ENCODE measurements at places on chromosomes 6 and 20.

DNA sequence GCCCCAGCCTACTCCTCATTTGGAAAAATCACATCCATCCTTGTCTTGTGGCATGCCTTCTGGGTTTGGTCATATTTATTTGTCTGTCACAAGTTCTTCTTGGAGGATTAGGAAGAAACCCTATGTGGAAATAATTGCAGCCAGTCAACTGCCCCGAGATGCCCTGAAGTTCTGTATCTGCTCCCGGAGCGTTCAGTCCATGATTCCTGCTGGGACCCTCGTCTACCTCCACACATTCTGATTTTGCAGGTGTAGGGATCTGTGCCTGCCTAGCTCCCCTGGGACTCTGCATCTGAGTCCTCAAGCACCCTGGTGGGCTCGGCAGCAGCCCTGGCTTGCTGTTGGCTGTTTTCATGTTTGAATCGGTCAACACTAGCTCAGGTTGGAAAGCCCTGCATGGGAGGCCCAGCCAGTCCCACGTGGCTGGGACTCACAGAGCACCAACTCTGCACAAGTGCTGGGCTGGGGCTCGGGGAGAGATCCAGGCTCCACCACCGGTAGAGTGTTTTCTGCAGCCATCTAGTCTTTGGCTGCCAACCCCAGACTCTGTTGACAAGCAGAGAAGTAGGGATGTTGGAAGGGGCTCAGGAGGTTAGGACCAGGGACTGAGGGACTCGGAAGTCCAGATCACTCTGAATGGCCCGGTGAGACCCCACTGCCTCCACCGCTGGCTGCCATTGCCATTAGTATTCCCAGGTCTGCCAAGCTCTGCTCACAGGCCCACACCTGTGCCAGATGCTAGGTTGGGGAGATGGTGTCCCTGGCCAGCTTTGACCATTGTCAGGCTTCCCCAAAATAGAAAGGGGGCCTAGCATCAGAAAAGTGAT, 183.5 kb upstream of the CST7 start:
- DNase-seq: no peak

GRCh38 chr6:152499931-152500330, 137.2 kb downstream of the SYNE1 start:
- no peak for DNase-seq

DNA sequence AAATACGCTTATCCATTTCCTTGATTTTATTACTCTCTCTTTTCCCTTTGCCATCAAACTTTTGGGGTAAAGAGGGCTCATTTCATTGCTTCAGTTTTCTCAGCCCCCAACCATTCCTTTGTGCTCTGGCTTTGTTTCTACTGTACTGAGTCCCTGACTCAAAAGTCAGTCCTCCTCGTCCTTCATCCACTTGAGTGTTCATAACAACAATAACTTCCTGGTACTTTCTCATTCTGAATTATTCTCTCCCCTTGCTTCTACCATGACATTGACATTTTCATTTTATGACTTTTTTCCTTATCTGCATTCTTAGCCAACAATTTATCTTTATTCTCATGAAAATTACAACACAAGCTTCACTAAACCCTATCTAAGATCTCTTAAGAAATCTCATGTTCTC, 911 bp downstream of the ENPP3 start:
- no peak for DNase-seq

DNA sequence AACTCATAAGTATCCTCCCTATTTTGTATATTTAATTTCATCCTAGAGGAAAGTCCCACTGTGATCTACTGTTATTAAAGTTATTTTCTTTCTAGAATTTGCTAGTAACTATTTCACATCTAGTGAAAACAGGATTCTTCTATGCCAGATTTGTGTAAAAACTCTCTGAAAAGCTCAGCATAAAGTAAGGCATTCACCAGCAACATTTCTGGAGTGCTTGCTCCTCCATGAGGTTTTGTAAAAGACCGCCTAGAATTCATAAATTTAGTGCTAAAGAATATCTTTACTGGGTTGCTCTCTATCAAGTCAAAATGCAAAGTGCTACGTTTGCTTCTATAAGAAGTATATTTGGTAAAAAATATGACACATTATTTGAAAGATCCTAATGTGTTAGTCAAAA, 173.5 kb upstream of the IRAK1BP1 start:
- DNase-seq: no peak

GRCh38 chr6:35165630-35166071, 24.5 kb upstream of the TCP11 start:
- DNase-seq: no peak

GRCh38 chr20:20856306-20856705, 143.9 kb upstream of the RALGAPA2 start:
- DNase-seq: no peak

- DNase-seq: no peak
Measured at GRCh38 chr20:38838326-38838725, 32.8 kb downstream of the PPP1R16B start.

DNA sequence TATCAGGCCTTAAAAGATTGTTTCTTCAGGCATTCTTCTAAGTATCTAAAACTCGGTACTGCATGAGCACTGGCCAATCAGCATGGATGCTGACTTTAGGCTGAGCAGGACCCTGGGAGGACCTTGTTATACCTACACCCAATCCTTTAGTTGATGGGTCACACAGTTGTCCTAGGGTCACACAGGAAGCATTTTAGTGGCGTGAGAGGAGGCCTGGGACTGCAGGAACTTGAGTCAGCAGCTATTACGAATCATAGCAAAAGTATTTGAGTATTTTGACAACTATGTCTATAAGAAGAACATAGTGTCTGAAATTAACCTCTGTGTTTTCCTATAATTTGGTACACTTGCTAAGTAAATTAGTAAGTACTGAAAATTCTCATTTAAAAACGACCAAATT, 741.4 kb downstream of the HACE1 start:
- DNase-seq: no peak

DNA sequence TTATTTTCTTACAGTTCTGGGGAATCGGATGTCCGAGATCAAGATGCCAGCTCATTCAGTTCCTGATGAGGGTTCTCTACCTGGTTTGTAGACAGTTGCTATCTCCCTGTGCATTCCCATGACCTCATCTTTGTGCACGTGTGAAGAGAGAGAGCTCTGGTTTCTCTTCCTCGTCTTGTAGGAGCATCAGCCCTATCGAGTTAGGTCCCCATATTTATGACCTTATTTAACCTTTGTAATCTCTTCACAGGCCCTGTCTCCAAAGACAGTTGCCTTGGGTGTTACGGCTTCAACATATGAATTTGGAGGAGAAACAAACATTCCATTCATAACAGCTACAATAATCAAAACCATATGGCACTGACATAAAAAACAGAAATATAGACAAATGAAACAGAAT, 455.3 kb downstream of the HACE1 start:
- DNase-seq: no peak

DNA sequence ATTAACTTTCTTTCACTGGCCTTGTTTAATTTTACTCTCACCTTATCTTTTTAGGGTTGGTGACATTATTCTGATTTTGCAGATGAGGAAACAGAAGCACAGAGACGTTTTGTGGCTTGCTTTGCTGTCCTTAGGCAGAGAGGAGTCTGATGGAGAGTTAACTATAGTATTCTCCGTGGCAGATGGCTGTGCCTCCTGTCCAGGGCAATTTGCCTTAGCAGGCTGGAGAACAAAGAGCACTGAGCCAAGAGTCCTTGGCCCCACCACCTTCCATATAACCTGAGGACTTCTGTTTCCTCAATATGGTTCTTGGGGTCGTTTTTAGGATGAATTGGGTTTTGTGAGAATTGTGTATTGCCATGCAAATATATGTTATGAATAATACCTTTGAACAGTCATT, 71.4 kb upstream of the BACH2 start:
- no peak for DNase-seq

GRCh38 chr20:23528867-23529431, 38.0 kb downstream of the CST8 start:
- DNase-seq: no peak

DNA sequence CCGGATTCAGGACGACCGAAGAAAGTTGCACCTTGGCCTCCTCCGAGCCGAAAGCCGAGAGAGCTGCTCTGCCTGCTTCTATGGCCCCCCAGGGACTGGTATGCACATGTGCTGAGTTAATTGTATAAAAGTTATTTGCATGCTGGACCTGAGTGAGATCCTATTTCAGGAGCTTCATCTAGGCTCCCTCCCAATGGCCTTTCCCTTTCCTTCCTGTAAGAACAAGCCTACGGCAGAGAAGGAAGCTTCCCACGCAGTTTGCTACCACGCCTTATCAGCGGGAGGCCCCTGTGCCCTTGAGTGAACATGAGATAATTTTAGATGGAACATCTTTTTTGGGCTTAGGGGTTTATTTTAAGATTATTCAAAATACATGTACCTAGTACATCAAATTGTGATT, 65.9 kb downstream of the RIN2 start:
- DNase-seq: no peak

Measured in stimulated activated CD8-positive, alpha-beta memory T cell treated with anti-CD3 and anti-CD28 coated beads, Interleukin-7, amount 100 ng/mL, for 1 hour (primary cell).